ENCODE measurements at places on chromosomes 12 and 14.

DNA sequence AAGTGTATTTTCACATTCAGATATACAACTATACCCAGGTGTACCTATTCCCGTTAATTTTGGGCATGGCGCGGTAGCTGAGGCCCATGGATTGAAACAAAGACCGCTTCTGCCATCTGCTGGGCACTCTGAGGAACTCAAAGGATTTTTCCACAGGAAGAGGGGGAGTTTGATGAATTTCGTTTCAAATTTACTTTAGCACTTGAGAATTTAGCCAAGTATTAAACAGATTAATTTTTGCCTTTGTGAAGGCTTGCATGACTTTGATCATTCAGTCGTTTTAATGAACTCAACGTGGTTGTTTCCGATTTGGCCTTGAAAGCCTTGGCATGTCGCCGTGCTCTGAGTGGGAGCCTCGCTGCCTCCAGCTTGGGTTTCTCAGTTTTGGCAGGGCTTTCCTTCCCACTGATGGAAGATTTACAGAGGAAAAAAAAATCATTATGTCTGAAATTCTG lies 153.2 kb upstream of the DDHD1 start:
- peak; percentile 51 for DNase-seq

GRCh38 chr14:101256266-101256665 lies 305.0 kb upstream of the DIO3 start:
- DNase-seq: no peak

- DNase-seq: peak; percentile 78
These were observed 26.4 kb upstream of the ZFP36L1 start for GRCh38 chr14:68819260-68819691.

DNA sequence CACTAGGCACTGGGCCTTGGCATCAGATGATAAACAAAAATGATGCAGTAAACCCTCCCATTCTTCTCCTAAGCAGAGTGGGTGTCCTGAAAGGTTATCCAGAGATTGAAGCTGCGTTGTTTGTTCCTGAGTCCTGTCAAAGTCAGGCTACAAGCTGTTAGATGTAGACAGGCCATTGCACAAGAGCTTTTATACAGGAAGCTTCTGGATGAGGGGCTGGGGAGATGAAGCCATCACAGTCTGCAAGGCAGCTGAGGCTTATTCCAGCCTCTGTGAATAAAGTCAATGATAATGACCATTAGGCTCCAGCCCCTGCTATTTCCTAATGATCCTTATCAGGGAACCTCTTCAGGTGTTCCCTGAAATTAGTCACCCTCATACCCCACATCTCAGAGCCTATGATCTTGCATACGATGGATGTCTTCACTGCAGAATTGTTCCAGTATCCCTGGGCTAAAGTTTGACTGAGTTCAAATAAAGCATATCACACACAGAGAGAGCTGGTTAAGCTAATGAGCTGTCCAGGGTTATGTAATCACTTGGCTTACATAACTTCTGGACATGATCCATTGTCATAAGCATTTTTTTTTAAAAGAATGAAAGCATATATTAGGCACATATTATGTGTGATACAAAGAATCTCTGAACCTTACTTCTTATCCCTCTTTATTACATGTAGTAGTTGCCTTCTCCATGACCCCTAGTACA lies 337.1 kb upstream of the OR4E1 start:
- no peak for DNase-seq

GRCh38 chr14:88866305-88866704 lies 41.9 kb downstream of the TTC8 start:
- DNase-seq: peak; percentile 27

DNA sequence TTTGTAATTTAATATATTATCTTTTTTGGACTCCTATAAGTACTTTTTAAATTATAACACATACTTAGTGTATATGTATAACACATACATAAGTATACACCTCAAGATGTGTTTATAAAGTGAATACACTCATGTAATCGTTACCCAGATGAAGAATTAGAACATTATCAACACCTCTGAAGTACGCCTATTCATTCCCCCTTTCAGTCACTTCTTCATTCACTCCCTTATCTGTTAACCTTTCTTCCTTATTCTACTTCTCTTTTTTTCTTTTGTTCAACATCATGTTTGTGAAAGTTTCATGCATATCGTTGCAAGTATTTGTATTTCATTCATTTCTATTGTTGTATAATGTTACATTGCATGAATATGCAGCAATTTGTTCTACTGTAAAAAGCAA lies 98.5 kb downstream of the ARID2 start:
- no peak for DNase-seq

DNA sequence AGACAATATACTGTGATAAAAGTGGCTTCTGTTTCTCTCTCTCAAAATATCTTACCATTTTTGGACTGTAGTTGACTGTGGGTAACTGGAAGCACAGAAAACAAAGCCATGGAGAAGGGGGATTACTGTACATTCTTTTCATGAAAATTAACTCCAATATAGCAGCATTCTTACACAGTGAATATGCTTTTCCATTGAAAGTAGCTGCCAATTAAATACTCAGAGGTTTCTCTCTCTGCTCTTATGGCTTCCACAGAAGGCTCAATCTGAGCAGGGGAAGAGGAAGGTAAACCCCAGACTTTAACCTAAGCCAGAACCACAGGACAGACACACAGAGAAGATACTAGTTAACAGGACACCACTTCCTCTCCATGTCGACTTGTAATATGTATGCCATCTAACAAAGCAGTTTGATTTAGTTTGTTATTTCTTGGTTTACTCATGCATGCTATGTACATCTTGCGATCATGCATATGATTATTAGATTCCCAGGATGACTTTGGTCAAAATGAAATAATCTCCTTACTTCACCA lies 150.2 kb downstream of the SSPN start:
- DNase-seq: peak; percentile 43

- no peak for DNase-seq
These were observed 389.1 kb downstream of the GRIN2B start for GRCh38 chr12:13592063-13592942.

- DNase-seq: no peak
These were observed 54.8 kb downstream of the GOLGA5 start for GRCh38 chr14:92848887-92849286.

GRCh38 chr12:6333566-6333965 lies 8.3 kb downstream of the TNFRSF1A start:
- peak; percentile 84 for DNase-seq

DNA sequence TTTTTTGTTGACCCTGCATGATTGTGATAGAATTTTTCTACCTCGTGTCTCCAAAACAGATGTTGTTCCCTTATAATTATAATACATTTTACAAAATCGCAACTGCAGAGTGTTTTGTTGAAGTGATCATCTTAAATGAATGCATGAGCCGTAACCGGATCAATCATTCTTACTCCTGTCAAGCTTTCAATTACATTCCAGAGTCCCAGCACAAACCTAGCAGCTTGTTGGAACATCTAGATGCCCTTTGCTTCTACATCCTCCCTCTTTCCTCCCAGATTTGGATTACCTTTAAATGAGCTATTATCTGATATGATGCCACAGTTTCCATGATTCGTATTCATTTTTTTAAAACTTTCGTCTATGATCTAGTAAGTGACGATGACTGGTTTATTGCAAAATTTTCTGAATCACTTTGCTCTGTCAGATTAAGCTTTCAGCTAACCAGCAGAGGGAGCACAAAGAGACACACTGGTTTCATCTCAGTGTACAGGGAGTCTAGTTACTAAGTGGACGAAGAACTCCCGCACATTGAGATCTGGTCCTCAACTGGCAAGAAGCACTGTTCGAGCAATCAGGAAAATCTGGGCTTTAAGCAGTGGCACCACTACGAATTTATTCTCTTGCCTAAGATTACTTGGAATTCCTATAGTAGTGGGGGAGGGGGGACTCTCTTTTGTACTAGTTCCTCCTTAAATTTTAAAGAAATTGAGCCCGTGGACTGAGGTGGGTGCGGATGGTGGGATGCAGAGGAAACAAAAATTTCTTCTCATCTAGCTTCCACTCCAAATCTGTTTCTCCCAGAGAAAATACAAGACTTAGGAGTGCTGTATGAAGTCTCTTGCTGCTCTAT lies 40.9 kb downstream of the TSHR start:
- peak; percentile 68 for DNase-seq

GRCh38 chr14:54348923-54349620 lies 47.7 kb upstream of the CDKN3 start:
- peak; percentile 33 for DNase-seq

DNA sequence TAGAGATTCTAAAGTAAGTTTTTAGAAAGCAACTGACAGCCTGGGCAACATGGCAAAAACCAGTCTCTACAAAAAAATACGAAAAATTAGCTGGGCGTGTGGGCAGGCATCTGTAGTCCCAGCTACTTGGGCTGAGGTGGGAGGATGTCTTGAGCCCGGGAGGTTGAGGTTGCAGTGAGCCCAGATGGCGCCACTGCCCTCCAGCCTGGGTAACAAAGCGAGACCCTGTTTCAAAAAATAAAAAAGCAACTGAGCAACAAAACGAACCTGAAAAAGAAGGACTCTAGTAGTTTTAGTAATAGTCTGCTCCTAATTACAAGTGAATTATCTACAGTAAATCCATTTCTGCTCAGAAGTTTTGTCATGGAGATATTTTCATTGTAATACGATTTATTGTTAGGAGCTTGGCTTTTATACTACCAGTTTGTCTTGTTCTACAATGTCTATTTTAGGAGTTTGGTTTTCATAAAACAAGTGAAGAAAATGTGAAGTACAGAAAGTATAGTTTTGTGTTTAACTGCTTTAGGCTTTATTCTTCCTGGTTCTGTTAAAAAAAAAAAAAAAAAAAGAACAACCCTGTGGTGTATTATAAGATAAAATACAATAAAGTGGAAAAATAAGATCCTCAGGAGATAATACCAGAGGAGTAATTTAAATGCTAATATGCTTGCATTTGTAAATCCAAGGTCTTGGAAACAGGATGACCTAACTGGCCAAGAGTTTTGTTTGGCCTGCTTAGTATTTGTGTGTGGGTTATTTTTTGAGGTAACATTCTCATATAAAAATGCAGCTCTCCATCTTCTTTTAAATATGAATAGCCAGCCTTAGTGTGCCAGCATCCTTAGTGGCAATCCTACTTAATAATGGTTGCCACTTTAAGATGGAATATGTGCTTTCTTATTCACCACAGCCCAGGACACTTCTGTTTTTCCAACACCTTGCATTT lies 2.8 kb downstream of the TMX1 start:
- DNase-seq: no peak

DNA sequence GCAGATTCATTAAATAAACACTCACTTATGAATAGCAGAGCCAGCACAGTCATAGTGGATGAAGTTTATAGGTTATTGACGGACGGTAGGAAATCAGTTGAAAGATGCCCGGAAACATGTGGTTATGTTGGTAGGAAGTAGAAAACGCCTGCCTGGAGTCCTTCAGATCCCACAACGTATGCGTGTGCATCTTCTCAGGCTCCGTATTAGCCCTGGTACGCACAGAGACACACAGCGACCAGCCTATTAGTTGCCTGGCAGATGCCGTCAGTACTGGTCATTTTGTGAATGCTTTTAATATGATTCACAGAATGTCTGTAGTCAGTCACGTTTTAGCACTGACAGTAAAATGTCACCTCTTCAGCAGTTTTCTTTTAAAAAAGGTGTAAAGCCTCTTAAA lies 196.4 kb downstream of the RGS6 start:
- no peak for DNase-seq

DNA sequence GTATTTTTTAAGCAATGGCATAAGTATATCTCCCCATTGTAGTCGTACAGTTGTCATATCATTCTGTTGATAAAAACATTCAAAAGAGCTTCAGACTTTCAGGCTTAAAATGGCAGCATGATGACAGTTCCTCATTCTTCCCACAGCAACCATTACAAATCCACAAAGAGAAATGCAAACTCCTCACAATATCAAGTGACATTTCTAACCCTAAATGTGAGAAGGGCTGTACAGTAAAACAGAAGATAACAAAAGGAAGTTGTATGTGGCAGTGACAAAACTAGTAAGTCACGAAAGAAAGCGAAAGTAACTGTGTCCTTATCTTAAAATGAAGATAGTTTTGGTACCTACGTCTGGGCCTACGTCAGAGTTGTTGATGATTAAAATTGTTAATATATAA lies 46.7 kb downstream of the GXYLT1 start:
- DNase-seq: no peak

- peak; percentile 69 for DNase-seq
These were observed 101.1 kb downstream of the BBS10 start for GRCh38 chr12:76247026-76247646.

GRCh38 chr12:121443193-121443870 lies 43.4 kb downstream of the RNF34 start:
- DNase-seq: peak; percentile 67

- peak; percentile 84 for DNase-seq
These were observed 454.8 kb downstream of the AEBP2 start for GRCh38 chr12:19894050-19894449.

DNA sequence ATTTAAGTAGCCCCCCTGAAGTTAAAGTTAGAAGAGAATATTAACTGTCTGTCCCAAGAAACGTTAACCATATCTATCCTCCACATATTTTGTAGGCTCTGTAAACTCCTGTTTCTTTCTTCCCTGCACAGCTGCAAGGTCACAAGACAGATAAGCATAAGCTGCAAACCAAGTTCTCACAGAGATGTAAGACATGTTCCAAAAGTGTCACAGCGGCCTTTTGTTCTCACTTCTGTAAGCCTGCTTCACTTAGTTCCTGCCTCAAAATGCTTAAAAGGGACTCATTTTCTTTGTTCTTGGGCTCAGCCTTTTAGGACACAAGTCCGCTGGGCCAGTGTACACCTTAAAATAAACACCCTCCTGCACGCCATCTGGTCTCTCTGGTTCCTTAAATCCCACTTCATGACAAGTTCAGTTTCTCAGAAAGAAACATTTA lies 3.2 kb downstream of the RNASE1 start:
- DNase-seq: no peak

DNA sequence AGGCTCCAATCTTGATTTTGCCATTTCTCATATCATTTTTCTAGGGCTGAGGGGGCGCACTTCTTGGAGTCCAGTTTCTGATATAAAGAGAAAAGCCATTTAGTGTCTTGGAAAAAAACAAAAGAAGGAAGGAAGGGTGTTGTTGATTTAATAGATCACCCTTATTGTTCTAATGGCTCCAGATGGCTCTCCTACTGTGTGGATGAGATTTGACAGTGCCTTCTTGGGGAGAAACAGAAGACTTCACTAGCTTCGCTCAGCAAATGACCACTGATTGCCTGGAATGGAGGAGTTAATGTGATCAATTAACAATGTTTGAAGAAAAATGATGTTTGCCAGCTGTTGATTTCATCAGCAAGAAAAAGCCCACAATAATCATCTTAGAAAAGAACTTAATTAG lies 216.2 kb downstream of the APAF1 start:
- DNase-seq: no peak

DNA sequence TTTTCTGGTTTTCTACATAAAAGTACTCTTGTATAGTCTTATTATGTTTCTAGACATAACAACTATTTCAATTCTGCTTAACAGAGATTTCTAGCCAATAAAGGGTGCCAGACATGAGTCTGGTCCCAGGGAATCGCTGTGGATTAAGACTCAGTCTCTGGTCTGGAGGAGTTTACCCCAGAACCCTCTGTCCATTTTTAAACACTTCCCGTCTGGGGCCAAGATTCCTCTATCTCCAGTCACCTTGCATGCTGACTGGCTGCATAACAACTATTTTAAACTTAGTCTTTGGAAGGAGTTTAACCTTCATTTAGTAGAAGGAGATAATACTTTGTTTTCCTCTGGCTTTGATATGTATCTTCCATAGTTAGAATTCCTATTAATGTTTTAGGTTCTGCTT lies 163.1 kb upstream of the IFNG-AS1 start:
- DNase-seq: peak; percentile 18

All from fibroblast of skin of right biceps (primary cell).